Coronary artery (tissue), 2 donors: ENCODE measurements at places on chromosomes 12 and 14.

GRCh38 chr12:53338017-53338416 lies 1.9 kb upstream of the SP7 start:
- no peak for DNase-seq

DNA sequence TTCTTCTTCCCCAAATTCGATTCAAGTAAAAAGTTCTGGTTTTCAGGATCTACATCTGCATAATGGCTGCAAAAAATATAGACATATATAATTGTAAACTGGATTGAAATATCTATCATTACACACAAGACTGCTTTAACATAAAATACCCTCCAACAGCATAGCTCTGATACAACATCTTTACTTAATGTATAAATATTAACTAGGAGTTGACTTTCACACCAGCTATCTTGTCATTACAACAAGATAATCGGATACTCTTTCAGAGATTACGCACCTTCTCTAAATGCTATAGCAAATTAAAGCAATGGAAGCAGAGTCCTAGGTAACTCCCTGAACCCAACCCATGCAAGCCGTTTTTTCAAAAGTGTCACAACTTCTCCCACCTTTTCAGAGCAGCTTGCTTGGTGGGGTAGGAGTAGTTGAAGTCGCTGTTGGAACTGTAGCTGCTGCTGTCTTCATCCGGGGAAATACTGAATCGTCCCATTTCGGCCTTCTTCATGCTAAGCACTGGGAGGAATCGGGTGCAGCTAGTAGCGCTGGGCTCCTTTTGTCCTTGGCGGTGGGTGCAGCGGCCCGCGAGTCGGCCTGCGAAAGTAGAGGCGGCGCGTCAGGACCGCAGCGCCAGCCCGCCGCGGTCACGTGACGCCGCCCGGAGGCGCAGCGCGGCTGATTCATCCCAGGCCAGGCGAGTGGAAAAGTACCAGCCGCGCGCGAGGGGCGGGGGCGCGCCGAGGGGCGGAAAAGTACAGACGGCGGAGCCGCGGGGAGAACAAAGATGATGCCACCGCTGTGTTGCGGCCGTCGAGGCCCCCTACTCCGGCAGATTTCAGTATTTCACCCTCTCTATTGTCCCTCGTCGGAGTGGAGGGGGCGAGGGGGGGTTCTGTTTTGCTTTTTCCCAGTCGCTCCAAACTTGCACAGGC lies 1.5 kb downstream of the SLC38A2 start:
- DNase-seq: peak; percentile 91

GRCh38 chr12:53482626-53483168 lies 16.6 kb downstream of the MAP3K12 start:
- no peak for DNase-seq

DNA sequence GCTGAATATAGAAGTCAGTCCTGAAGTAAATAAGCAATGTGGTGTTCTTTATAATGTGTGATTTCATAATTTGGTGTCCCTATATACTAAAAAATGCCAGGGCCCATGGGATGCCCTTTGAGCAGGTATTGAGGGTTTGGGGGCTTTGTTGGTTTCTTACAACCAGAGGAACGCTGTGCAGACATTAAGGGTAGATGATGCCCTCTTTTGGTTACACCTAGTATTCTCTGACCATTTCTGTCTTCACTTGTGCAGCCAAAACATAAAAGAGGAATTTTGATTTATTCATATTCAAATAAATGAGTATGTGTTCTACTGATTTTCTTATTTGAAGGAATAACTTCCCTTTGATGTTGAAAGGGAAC lies 3.0 kb downstream of the LGR5 start:
- no peak for DNase-seq

DNA sequence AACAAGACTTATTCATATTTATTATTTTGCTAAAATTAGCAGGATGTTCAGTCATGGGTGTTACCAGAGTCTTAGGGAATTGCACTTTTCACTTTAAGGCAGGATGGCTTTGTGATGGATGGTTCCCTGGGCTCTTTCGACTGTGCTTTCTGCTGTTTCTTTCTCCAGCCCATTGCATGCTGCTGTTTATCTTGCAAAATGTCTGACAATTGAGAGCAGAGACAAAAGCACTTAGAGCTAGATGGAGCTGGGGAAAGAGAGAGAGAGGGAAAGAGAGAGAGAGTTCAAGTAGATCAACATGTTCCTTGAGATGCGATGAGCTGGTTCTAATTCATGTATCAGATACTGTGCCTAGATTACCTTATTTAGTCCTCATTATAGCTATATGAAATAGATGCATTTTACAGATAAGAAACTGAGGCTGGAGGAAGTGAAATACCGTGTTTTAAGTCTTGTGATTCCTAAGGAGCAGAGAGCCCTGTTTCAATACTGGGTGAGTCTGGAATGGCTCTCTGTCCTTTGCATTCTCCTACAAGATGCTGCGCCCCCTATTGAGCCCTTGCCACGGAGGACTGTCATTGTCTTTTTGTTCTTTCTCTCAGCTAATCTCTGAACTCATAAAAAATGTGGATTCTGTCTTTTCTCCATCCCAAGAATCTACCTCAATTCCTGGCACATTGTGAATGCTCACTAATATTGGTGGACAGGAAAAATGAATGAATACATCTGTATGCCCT lies 227.9 kb downstream of the ALG10B start:
- no peak for DNase-seq

- no peak for DNase-seq
Observed at GRCh38 chr12:6201826-6202225, 1.6 kb downstream of the CD9 start.

- DNase-seq: no peak
Observed at GRCh38 chr14:91252871-91253794, 8.6 kb upstream of the GPR68 start.

GRCh38 chr12:131103669-131104462 lies 150.2 kb downstream of the ADGRD1 start:
- DNase-seq: peak; percentile 62

GRCh38 chr12:43309959-43310358 lies 242.0 kb downstream of the ADAMTS20 start:
- DNase-seq: no peak

DNA sequence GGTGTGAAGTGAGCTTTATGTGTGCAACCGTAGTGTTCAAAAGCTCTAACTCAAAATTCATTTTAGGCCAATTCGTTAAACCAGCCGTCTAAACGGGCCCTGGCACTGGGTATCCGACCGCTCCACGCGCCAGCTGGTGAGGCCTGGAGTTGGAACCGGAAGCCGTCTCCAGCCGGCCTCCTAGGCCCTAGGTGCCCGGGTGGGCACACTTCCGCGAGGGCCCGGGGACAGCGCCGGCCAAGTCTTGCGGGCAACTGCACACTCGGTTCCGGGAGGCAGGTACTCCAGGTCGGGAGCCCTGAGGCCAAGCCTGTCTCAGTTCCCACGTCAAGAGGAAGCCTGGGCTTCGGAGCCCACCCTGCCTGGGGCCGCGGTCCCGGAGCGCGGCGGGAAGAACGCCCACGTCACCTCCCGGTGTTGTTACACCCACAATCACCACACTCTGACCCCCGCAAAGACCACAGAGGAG lies 16.2 kb downstream of the OTX2 start:
- no peak for DNase-seq

- no peak for DNase-seq
Observed at GRCh38 chr14:50590464-50590863, 30.5 kb downstream of the ATL1 start.

GRCh38 chr12:1644534-1645438 lies 15.8 kb downstream of the WNT5B start:
- no peak for DNase-seq

- no peak for DNase-seq
Observed at GRCh38 chr14:84937016-84937415, 592.9 kb upstream of the FLRT2 start.

- no peak for DNase-seq
Observed at GRCh38 chr14:84987042-84987441, 542.9 kb upstream of the FLRT2 start.

DNA sequence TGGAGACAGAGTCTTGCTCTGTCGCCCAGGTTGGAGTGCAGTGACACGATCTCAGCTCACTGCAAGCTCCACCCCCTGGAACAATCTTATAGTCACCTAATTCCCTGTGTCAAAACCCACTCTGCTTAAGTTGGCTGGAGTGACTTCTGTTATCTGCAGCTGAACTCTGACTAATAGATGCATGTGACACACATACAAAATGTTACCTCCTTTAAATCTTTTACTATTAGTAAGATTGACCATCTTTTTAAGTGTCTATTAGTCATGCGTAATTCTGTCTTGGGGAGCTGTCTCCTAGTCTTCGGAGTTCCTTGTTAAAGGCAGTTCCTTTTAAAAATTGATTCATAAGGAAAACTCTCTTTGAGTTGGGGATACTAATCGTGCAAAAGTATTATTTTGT lies 7.4 kb downstream of the IFI27L1 start:
- DNase-seq: no peak

- DNase-seq: no peak
Observed at GRCh38 chr12:95487024-95487423, 13.1 kb downstream of the METAP2 start.

- no peak for DNase-seq
Observed at GRCh38 chr14:51860164-51860824, at the start of gene GNG2. TSS of gene GNG2 (plus strand) at chr14:51860612. CDS start at chr14:51950679, 90,067 bp downstream.

DNA sequence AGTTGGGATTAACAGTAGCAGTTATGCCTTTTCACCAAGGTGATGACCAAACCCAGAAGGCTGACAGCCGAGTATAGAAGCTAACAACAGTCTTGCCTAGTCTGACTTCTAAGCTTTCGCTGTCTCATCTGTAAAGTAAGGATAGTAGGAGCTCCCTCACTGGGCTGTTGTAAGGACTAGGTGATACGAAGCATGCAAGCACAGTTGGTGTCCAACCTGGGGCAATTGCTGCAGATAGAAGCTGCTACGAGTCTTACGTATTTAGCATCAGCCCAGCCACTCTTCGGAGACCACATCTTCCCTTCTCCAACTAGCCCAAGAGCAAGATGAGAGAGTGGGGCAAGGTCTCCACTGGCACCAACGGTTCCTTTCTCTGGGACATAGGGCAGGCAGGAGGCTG lies 6.0 kb downstream of the HAL start:
- no peak for DNase-seq

GRCh38 chr12:16607906-16608775 lies 2.2 kb upstream of the LMO3 start:
- no peak for DNase-seq

- no peak for DNase-seq
Observed at GRCh38 chr12:16504200-16504599, 101.8 kb downstream of the LMO3 start.

DNA sequence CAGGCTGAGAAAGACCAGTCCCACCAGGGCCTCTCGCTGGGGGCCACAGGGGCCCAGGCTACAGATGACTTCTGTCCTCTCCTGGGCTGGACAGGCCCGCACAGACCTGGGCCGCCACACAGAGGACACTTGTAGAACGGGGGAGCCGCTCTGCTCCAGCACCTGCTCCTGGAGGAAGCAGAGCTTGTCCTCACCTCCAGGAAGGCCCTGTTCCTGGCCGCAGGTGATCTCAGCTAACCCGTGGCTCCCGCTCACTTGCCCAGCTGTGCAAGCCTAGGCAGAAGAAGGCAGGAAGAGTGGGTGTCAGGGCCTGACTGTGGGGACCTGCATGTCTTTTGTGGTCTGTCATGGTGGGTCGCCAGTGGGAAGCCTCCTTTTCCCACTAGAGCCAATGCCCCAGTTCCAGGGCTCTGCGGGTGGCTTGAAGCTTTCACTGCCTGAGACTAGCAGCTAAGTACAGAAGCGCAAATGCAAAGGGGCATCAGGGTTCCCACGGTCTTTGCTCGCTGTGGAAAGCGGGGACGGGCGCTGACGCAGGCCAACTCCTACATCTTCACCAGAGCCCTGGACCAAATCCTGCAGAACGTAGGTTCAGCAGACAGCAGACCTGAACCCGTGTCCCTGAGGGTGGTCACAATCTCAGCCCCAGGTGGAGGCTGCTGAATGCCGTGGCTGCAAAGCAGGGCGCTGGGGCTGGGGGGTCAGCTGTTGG lies 8.8 kb upstream of the CEP170B start:
- DNase-seq: peak; percentile 72

DNA sequence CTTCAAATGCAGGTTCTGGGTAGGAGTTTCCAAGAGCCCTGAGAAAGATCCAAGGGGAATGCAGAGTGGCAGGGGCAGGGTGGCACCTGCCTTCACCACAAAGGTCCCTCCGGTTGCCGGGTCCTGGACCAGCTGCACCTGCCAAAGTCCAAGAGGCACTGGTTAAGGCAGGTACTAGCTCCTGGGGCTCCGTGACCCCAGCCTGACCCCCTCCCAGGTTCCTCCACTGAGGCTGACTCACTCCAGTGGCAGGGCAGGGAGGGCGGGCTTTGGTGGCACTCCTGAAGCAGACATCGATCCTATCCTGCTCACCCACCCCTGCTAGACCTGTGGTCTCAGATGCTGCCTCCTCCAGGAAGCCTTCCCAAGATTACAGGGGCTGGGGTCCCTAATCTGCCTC lies 11.4 kb downstream of the RPS6KL1 start:
- no peak for DNase-seq

GRCh38 chr14:68655911-68656316 lies 137.0 kb downstream of the ZFP36L1 start:
- peak; percentile 65 for DNase-seq

- DNase-seq: no peak
Observed at GRCh38 chr14:33814010-33814409, 136.9 kb downstream of the EGLN3 start.

DNA sequence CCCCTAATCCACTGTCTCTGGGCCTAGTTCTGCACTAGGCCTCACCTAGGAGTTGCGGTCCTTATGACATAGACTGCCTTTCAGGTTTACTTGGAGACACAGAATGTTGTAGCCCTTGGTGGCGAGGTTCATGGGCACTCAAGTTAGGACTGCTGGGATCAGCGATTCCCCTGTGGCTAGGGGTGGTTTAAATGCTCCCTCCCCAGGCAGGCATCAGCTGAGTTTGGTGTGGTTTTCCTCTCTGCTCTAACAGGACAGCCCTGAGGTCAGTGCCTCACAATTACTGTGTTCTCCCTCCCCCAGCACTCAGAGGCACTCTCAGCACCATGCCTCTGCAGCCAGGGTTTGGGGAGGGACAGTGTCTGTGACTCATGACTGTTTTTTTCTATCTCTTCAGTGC lies 22.2 kb upstream of the RDH16 start:
- DNase-seq: peak; percentile 43

DNA sequence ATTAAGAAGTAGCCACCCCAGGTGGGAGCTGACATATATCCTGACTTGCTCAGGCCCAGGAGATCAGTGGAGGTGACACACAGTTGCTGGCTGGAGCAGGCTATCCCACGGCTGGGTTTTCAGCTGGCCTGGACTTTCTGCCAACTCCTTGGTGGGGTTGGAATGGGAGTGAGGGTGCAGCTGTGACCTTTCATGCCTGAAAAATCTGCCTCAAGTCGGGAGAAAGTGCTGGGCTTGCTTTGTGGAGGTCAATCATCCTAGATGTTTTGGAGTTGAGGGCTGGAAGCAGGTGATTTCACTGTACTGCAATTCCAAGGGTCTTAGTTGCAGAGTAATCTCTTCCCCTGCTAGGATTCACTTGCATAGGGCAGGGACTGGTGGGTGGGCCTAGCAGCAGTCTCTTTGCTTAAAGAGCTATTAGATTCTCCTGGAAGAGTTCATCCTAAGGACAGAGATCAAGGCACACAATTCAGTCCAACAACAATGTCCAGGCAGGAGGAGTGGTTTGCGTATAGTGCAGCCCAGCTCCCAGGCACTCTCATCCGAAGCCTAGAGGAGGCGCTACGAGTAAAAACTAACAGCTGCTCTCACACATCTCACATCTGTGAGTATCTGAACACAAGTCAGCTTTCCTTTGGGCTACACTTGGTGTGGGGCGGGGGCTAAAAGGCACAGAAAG lies 98.1 kb downstream of the GAS2L3 start:
- no peak for DNase-seq
